Osteoblast (primary cell): ENCODE measurements at places on chromosomes 7 and 10.

DNA sequence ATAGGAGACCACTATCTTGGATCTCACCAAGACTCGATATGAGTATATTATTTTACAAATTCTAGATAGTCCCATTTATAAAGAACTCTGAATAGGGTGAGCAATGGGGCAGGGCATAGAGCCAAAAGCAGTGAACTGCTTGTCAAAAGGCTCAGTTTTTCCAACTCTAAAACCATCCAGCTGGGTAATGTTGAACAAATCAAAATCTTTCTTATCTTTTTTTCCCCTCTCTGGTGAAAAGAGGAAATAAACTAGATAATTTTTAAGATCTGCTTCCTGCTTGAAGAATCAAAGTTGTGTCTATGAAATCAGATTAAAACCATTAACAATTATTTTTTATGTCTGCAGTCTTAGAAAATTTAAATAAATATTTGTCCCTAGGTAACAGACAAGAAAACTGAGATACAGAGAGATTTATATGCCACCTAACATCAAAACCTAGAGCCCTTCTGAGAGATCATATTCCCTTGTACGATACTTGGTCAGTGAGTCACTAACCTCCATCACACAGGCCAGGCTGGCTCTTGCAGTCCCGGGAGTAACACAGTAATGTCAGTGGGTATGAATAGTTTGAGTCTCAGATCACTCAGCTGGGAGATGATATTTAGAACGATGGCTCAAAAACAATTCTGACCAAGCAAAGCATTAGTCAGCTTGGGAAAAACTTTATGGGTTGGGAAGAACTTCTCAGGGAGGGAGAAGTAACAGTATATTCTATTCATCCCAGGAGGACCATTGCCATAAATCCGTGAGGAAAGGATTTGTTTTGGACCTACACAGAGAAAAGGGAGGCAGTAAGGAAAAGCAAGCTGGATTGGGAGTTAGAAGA is 178.8 kb downstream of the REEP3 start:
- DNase-seq: peak; percentile 61

DNA sequence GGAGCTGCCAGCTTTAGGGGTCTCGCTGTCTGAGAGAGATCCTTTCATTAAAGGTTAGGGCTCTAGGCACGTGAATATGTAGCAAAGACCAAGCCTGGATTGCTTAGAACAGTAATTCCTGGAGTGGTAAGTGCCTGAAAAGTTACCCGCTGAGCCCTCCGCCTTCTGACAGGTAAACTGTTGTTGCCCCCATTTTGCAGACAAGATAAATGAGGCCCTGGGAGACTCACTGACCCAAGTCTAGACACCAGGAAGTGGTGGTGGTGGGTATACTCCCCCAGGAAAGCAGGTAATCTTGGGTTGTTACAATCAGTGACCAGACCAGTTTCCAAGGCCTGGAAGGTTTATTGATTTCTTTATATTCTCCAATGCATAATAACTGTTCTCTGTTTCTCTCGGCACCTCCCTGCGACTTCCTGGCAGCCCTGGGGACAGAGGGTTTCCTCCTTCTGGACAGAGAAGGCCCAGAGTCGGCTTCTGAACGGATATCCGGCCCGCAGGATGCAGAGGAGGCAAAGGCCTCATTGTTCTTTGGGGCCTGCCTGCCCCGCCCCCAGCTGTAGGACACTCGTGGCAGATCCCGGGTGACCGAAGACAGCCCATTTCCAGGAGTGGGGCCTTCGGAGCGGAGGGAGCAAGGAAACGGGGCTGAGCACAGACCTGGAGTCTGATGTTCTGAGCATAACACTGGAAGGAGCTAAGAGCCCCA is 1.3 kb upstream of the GRK5 start:
- peak; percentile 89 for DNase-seq

- no peak for DNase-seq
Measured at GRCh38 chr10:13758312-13758711, 171.5 kb downstream of the PRPF18 start.

DNA sequence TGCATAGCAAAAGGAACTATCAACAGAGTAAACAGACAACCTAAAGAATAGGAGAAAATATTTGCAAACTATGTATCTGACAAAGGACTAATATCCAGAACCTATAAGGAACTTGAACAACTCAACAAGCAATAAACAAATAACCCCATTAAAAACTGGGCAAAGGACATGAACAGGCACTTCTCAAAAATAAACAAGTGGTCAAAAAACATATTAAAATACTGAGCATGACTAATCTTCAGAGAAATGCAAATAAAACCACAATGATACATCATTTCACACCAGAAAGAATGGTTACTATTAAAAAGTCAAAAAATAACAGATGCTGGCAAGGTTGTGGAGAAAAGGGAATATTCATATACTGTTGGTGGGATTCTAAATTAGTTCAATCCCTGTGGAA is 17.1 kb downstream of the MAGI2 start:
- no peak for DNase-seq

GRCh38 chr7:3790803-3791202 is 489.8 kb downstream of the SDK1 start:
- DNase-seq: no peak

DNA sequence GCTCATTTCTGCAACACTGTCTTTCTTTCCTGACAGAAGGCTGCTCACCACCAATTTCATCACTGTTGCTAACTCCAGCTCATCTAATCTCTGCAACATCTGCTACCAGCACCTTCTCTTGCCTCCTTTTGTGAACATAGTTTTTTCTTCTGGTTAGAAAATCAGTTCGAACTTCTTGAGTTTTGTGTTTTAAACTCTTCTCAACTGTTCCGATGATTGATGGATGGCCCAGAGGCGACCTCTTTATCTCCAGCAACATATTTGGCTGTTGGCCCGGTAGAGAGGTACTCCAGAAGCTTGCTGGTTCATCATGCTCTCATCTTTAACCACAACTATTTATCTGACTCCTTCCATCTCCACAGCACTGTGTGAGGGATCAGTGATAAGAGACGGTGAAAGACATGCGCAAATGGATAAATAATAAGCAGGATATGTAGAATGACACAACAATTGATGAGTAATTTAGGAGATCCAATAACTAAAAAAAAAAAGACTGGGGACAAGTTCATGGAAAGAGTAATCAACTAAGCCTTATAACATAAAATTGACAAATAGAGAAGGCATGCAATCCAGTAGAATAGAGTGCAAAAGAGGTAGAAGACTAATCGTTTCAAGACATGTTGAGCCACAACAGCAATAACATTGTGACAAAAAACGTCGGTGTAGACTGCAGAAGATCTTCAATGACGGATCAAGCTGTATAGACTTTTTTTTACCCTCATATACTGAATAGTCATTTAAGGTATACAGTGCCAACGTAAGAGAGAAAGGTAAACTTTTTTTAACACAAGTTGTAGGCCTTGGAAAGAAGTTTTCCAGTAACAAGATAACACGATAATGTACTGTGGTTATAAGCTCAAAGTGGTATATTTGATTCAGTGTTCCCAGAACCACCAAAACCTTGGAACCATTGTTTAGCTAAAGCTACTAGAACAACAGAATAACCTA is 152.2 kb downstream of the CRPPA start:
- DNase-seq: no peak

DNA sequence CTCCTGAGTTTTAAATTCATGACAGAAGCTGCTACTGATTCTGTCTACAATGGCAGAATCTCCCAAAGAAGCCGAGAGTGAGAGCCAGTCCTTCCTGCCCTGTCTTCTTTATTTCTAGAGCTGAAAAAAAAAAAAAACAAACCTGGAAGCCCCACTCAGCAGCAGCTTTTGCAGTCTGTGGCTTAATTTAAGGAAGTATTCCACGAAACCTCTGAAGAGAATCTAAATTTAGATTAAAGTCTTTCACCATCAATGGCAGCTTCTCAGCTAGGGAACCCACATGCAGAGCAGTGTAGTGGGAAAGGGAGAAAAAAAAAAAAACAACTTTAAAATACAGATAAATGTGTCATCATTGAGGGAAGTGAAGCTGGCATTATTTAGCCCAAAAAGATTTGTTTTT is 23.4 kb downstream of the SMURF1 start:
- DNase-seq: no peak

DNA sequence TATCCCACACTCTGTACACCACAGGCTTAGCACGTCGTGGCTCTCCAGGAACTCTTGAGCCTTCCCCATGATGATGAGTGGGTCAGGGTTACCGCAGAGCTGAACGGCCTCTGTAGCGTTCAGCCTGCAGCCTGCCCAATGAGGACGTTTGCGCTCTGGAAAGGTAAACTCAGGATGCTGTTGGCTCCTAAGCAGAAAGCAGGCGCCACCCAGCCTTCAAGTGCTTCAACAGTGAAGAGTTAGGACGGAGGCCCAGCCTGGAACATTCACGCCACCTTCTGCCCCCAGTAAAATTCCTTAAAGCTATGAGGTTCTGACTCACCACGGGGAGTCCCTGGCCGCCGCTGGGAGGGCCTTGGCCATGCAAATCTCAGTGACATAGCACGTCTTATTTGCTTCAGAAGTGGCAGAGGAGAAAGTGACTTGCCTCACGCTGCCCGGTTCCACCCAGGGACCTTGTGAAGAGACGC is 161.5 kb upstream of the SH2B2 start:
- peak; percentile 96 for DNase-seq

DNA sequence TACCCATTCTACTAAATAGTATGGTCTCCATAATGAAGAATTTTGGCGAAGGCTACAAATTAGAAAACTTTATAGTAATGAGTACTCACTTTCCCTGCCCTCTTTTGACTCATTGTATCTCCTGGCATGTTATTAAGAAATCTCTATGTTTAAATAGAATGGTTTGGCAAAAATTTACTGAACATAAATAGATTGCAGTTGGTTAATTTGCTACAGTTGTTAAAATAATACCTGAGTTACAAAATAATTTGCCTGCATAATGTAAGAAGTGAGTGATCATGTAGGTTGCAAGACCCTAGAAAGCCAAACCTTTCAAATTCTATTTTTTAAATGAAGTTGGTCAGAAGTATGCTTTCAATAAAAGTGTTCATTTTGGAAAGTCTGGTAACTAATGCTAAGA is 176.8 kb upstream of the AHR start:
- no peak for DNase-seq

GRCh38 chr10:32684291-32684690 is 238.4 kb downstream of the CCDC7 start:
- no peak for DNase-seq

GRCh38 chr7:132541656-132542055 is 34.6 kb downstream of the PLXNA4 start:
- DNase-seq: no peak

DNA sequence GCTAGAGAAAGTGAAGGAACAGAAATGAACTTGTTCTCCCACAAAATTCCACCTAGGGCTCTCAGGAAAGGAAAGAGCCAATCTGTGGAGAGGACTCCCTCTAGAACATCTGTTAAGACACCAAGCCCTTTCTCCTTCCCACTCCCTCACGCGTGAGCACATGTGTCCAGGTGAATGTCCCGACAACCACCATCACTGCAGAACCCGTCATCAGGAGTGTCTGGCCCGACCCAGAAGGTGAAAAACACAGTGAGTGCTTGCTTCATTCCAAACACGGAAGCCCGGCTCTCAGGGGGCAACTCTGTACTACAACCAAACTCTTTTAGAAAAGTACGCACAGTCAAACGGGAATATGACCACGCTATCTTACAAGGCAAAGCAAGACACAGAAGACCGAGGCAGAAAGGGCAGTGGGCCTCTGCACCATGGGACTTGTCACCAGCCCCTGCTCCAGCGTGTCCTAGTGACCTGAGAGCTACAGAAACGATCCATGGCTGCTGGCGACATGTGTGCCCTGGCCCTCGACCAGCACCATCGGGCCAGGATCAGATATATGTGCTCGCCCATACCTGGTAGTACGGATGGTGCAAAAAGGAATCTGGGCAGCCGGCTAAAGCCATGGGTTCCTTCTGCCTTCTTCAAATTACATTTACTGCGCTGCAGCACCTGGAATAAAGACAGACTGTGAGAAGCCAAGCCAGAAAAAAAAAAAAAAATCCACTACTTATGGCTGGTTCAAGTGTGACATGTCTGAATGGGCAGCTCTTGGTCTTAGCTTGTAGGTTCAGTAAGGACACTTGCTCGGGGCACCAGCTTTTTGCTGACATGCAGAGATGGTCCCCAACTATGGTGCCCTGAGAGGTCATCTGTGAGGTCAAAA is 50.8 kb downstream of the GRB10 start:
- no peak for DNase-seq

DNA sequence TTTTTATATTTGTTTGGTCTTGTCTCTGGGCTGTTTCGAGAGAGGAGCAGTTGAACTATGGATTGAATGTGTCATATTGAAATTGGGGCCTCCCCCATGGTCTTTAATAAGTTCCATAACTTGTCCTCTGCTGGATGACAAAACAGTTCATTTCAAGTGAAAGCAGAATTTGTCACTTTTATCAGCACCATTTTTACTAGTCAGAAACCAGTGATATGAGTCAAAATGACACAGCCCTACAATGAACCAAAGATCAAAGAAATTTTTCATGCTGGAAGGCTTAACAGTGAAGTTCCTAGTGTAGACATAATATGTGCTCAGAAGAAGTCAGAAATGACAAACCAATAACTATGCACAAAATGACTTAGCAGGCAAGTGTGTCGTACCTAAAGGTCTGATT is 133.6 kb upstream of the VWC2 start:
- DNase-seq: no peak

GRCh38 chr7:38630720-38631673 is at the start of gene AMPH:
TSS of gene AMPH (minus strand) at chr7:38631373. CDS start at chr7:38631351, 22 bp downstream.
- peak; percentile 74 for DNase-seq

GRCh38 chr7:20642166-20642565 is 26.7 kb downstream of the ABCB5 start:
- peak; percentile 59 for DNase-seq

GRCh38 chr7:12490107-12490688 is 80.3 kb upstream of the SCIN start:
- no peak for DNase-seq

- DNase-seq: no peak
Measured at GRCh38 chr10:77410523-77410922, 227.1 kb downstream of the KCNMA1 start.

- peak; percentile 88 for DNase-seq
Measured at GRCh38 chr10:1048349-1048731, 579 bp downstream of the IDI1 start.

- DNase-seq: no peak
Measured at GRCh38 chr10:87558333-87558732, 53.6 kb downstream of the MINPP1 start.

- DNase-seq: no peak
Measured at GRCh38 chr7:33862946-33863814, 42.2 kb upstream of the BMPER start.

GRCh38 chr10:110410329-110411046 is 87.2 kb upstream of the DUSP5 start:
- peak; percentile 94 for DNase-seq

GRCh38 chr7:20191391-20191869 is 25.8 kb downstream of the MACC1 start:
- peak; percentile 49 for DNase-seq
